ENCODE measurements at places on chromosomes 3 and 15.

GRCh38 chr3:39166932-39167532 lies 13.6 kb upstream of the CSRNP1 start:
- peak; percentile 84 for DNase-seq

DNA sequence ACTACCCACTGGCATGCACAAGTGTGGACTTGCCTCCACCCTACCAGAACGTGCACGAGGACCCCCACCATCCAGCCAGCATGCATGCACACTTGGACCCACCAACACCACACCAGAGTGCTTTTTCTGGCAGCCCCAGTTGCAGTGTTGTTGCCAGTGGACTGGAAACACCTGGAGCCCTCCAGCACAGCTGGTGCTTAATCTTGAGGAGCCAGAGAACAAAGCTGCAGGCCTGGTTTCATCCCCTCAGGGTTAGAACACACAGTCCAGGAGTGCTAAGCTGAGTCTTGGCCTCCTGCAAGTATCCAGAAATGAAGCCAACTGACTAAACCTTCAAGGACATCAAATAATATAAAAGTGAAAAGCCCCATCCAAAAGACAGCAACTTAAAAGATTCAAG lies 888.0 kb downstream of the NTRK3 start:
- no peak for DNase-seq

DNA sequence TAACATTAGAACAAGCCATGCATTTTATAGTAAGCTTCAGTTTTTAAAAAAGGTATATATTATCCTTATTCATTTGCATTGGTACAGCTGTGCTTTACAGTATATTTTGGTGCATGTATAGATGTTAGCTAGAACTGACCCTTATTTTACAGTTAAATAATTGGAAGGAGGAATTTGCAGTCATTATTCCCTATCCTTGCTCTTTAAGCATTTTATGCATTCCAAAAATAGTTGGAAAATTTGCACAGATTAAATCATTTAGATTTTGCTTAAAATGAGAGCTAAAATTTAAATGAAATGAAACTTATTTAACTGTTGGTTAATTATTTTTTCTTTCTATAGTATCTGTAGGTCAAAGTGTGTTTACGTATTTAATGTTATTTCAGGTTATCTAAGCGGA lies 667.1 kb downstream of the NAALADL2 start:
- DNase-seq = no peak

- DNase-seq = no peak
These were observed 50.2 kb downstream of the NOX5 start for GRCh38 chr15:69064649-69065048.

GRCh38 chr3:64398476-64398875 lies 173.2 kb upstream of the PRICKLE2 start:
- DNase-seq = no peak
